Hippocampal formation (tissue), 2 donors: ENCODE measurements at places on chromosomes 16 and 17.

- peak; percentile 44 for DNase-seq
These were observed 650 bp downstream of the ATP6V0A1 start for GRCh38 chr17:42459256-42459800.

GRCh38 chr17:19357761-19358160 lies 4.8 kb downstream of the B9D1 start:
- DNase-seq, result no peak

- no peak for DNase-seq
These were observed 50.3 kb downstream of the KPNA2 start for GRCh38 chr17:68085771-68086381.

DNA sequence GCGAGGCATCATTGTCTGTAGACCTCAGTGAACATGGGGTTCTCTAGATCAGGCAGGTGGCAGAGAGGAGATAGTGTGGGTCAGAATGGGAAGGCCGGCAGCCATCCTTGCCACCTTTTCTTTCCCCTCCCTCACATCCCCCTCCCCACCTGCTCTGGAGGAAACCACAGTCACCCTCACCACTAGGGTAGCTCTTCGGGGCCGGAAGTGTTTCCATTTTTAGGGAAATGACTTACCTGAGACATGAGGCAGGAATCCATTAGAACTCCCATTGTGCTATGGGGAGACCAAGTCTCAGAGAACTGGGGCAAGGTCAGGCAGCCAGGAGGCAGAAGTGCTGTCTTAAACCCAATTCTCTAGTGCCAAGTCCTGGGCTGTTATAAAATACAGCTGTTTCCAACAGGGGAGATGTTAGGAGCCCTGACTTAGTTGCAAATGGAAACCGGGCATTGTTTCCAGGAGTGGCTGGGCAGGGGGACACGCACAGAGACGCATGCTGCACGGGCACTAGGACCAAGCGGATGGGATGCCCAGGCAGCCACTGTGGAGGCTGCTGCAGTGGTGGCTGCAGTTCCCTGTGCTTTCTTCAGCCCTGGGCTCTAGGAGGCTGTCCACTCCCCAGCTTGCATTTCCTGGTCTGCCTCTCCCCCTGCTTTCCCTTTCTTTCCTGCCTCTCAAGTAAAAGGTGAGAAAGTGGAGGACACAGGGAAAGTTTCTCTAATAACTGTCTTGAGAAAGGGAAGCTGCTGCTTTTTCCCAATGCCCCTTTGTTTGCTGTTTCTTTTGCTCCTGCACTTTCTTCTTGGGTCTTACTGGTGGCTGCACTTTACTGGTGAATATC lies 2.8 kb downstream of the HAS3 start:
- no peak for DNase-seq

DNA sequence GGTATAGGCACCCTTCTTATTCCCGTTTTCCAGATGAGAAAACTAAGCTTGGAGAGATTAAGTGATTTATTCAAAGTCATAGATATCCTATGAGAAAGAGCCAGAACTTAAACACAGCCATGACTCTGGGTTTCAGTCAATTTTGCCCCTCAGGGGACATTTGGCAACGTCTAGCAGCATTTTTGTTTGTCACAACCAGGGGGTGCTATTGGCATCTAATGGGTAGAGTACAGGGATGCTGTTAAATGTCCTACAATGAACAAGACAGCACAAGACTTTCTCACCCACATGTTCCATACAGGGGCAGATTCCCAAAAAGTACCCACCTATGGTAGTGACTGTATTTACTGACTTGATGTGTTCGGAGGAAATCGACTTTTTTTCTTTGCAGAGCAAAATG lies 4.8 kb upstream of the SHISA9 start:
- no peak for DNase-seq

- DNase-seq, result no peak
These were observed 80.9 kb downstream of the SPACA3 start for GRCh38 chr17:33072421-33073161.

DNA sequence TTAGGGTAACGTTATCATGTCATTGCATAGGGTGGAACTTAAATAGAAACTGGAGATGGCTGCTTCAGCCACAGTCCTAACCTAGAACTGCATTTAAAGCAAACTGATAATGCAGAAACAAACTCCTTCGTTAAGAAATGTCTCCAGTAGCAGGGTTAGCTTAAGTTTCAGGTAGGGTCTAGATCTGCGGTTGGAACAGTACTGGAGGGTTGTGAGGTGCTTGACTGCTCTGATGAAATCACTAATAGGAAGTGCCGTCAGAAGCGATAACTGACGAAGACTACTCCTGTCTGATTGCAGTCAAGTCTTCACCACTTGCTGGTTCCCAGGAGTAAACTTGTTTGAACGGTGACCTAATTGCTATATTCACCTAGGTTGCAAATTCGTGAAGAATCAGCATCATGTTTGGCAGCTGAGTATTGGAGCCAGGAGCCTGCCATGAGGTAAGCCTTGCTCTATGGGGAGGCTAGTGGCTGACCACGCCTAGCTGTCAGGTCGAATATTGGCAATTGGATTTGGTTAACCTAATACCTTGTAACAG lies 24.5 kb downstream of the TRPV2 start:
- no peak for DNase-seq

GRCh38 chr16:400061-400591 lies 1.6 kb upstream of the DECR2 start:
- no peak for DNase-seq

DNA sequence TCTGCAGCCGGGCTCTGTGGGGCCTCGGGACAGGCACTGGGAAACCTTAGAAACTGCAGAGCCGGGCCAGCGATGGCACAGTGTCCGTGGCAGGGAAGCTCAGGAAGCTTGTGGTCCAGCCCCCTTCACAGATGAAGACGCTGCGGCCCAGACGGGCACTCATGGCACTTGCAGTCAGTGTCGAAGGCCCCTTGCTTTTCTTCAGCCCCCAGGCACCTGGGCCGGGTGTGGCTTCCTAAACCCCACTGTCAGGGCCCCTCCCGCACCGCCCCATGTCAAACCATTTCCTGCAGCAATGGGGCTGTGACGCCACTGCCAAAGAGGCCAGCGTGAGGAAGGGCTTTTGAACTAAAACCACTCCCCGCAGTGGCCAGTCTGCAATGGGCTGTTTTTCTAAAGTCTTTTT lies 164.0 kb downstream of the LAT start:
- DNase-seq, result no peak

DNA sequence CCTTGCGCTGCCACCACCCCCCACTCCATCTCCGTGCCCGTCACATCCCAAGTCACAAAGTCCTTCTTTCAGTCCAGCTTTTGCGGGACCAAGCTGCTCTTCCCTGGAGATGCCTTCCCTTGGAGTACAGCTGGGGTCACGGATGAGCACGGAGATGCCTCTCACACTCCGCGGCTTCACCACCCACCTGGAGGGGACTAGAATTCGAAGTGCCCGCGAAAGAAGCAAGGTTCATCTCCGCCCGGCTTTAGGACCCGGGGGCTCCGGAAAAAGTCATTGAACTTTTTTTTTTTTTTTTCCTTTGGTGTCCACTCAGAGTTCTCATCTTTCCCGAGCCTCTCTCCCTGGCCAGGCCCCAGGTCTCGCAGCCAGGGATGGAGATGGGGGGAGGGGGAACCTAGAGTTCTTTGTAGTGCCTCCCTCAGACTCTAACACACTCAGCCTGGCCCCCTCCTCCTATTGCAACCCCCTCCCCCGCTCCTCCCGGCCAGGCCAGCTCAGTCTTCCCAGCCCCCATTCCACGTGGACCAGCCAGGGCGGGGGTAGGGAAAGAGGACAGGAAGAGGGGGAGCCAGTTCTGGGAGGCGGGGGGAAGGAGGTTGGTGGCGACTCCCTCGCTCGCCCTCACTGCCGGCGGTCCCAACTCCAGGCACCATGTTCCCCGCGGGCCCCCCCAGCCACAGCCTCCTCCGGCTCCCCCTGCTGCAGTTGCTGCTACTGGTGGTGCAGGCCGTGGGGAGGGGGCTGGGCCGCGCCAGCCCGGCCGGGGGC lies at the start of gene FKBP10:
Gene FKBP10 (plus strand): TSS at position 624 of the 771 bp plus-strand sequence. CDS start 31 bp downstream, at position 655.
- peak; percentile 14 for DNase-seq

- DNase-seq, result no peak
These were observed 262.0 kb downstream of the CPPED1 start for GRCh38 chr16:12541672-12542071.
